ENCODE measurements at places on chromosomes 6 and 20. TPM values are rescaled to one million over a fixed set of nuclear protein-coding genes. Genes with fewer than 3 reads are reported as not detected.
A peak's percentile ranks its signal among the peaks of the same experiment; 100 is the strongest.

- no peak for DNase-seq
Measured at GRCh38 chr6:73177221-73177944, 47.9 kb downstream of the KHDC1L start.

- peak; percentile 59 for DNase-seq
Measured at GRCh38 chr20:58634521-58635278, 16.4 kb upstream of the STX16 start.

The ZNF831 gene
- 0.59 TPM for total RNA-seq

DNA sequence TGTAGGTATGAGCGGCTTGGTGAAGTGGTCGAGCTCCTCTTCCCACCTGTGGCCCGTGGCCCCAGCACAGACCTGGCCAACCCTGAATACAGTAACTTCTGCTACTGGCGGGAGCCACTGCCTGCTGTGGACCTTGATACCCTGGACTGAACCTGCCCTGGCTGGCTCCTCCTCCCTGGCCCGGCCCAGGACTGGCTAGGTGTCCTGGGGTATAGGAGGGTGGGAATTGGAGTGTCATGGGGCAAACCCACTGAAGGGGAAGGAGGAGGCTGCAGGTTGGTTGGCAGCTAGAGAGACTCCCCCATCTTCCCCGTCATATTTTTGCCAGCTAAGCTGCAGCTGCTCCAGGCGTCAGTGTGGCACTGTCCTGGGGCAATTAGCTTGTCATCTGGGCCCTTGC lies 7.9 kb downstream of the EMILIN3 start:
- DNase-seq, result no peak

- no peak for DNase-seq
Measured at GRCh38 chr6:147384737-147385710, 123.5 kb upstream of the SAMD5 start.

- DNase-seq, result no peak
Measured at GRCh38 chr6:11486486-11486885, 51.1 kb upstream of the TMEM170B start.

- no peak for DNase-seq
Measured at GRCh38 chr20:19895761-19896160, 121.4 kb upstream of the NAA20 start.

DNA sequence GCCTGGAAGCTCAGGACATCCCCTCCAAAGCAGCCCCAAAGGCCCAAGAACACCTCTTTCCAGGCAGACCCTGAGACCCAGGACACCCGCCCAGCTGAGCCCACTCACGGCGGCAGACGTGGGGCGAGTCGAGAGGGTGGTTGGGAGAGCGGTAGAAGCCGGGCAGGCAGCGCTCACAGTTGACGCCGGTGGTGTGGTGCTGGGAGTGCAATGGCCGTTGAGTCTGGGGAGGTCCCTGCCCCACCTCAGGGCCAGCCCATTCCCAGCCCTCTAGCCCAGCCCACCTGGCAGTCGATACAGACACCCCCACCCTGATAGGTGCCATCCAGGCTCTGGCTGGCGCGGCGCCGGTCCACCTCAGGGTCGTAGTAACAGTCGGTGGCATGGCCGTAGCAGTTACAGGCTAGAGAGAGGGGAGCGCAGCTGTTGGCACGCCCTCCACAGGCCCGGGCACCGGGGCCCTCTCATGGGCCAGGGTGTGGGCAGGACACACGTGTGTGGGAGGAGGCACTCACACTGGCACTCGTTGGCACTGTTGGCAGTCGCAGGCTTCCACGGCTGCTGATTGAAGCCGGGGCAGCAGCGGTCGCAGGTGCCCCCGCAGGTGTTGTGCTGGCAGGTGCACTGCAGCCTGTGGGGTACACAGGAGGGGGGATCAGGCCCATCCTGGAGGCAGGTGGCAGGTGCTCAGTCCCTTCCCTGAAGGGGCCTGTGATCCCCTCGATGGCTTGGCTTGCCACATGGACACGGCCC lies 20.5 kb downstream of the LAMA5 start:
- no peak for DNase-seq

- DNase-seq, result no peak
Measured at GRCh38 chr20:58580474-58580835, 65.3 kb upstream of the APCDD1L start.

DNA sequence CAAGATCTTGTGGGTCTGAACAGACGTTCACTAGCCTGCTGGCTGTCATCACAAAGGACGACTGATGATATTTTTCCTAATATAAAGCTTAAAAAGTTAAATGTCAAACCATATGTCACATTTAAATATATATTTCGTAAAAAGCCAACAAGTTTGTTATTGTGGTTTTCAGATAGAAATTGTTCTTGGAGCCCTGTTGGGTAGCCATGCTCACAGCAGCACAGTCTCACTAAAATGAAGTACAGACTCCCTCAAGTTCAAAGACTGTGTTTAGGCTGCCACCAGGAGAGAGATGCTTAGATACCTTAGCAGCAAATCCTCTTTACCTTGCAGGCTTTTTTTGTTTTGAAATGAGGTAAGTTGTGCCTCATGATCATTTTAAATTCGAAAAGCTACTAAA lies 17.8 kb downstream of the EEF1E1 start:
- no peak for DNase-seq

DNA sequence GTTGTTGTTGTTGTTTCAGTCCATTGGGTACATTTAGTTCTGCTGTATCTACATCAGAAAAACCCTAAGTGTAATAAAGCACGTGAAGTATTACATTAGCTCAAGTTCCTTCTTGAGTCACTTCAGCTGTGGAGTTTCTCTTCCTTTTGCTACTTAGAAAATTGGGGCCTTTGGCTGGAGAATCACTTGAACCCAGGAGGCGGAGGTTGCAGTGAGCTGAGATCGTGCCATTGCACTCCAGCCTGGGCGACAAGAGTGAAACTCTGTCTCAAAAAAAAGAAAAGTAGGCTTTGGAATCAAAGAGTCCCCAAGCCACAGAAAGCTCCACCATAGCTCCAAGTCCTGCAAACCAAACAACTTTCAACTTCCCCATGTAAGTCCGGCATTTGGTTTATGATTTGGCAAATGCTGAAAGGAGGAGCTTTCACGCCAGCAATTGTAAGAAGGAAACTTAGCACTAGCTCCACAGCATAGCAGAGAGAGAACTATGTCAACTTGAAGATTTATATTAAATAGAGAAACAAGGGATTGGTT lies 56.5 kb upstream of the RNF144B start:
- DNase-seq, result no peak

- DNase-seq, result no peak
Measured at GRCh38 chr20:62248890-62249560, 10.7 kb downstream of the OSBPL2 start.

- no peak for DNase-seq
Measured at GRCh38 chr6:123769431-123769830, 34.2 kb upstream of the NKAIN2 start.

The LY6G6C gene
- not detected for total RNA-seq

The RBPJL gene
- not detected for total RNA-seq

DNA sequence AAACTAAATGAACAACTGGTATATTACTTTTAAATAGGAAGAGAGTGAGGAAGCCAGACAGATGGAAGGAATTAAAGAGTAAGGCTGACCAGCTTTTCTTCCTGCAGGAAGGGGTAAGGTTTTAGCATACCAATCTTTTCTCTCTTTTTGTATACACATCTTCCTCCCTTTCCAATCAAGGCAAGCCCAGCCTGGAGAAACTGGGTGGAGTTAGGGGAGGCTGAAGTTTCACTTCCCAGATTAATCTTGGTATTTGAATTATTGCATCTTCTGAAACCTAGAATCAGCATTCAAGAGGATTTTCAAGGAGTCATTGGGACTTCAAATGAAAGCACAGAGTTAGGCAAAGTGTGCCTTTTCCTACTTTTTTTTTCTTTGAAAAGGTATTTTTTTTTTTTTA lies 33.1 kb downstream of the TMEM14A start:
- no peak for DNase-seq

The TCF15 gene
- total RNA-seq, result 0.51 TPM

- no peak for DNase-seq
Measured at GRCh38 chr6:628766-629165, 28.1 kb downstream of the HUS1B start.

The OTOR gene
- total RNA-seq, result not detected

The BPI gene
- total RNA-seq, result 3.5 TPM

GRCh38 chr6:124958759-124959354 lies 3.4 kb upstream of the RNF217 start:
- DNase-seq, result no peak

DNA sequence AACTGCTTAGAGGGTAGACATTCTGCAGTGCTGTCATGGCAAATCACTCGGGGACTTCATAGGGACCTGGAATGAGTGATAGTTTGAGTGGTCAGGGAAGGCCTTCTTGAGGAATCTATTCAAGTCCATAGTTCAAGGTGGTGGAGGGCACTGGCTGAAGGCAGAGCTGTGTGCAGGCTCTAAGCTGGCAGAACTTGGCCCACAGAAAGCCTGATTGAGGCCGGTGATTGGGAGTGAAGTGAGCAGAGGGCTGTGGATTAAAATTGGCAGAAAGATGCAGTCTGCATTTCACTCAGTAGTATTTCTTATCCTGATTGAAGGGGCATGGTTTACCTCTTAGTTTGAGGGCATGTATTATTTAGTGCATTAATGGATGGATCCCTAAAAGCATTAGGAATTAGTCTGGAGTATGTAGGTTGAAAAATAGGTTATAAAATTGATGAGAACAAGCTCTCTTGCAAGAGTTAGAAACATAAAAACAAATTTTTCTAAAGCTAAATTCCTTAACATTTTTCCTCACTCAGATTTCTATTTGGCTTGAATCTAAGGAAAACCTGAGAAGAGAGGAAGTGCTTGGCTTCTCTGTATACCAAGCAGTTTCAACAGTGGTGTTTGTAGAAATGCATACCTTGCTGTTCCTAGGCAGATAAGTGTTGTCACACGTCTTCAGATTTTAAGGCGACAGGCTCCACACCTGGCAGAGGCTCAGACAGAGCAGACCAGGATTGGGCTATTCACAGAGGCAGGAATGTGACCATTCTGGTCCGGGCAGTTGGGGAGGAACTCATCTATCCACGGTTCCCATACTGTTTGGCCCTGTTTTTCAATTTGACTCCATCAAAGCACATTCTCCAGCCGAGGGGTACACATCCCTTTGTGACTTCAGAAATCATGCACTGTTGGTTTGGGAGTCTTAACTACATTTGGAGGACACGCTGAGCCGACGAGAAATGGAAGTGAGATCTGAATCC lies 45.2 kb downstream of the UTRN start:
- no peak for DNase-seq

The HLA-DPA1 gene
- 179 TPM for total RNA-seq

DNA sequence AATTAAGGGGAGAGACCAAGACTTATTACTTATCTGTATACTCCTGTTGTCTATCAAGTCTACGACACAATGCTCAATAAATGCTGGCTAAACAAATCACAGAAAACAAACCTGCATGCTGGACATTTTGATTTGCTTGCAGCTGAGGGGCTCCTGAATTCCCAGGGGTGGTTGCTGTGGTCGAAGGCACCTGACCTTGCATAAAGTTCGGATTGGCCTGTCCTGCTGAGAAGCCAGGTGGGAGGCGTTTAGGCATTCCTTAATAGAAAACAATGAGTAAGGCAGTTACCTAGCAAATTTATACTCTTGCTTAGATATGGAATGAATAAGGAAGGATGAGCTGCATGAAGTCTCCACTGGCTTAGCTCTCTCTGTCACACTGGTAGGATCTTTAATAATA lies 50.5 kb downstream of the TP53INP2 start:
- DNase-seq, result no peak

The BNIP5 gene
- total RNA-seq, result not detected

GRCh38 chr20:37773291-37773826 lies 79.5 kb downstream of the CTNNBL1 start:
- no peak for DNase-seq

- DNase-seq, result no peak
Measured at GRCh38 chr6:52498538-52499017, 78.3 kb downstream of the TRAM2 start.

DNA sequence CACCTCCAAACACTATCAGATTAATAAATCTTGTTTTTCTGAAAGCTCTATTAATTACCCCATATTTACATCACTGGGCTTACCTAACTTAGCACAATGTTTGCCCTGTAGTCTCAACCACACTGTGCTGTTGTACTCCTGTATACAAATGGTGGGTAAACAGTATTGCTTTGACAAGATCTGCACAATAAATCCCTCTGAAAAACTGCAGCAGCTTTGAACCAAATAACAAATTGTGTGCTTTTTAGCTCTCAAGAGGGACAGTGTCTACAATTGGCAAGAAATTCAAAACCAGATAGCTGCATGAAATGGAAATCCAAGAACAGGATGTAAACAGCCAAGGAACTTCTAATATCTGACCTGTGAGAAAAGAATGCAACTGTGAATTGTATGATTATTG lies 10.4 kb downstream of the KIF6 start:
- no peak for DNase-seq

The DZANK1 gene
- total RNA-seq, result 3.7 TPM

GRCh38 chr20:21075471-21075870 lies 30.7 kb downstream of the LINC00237 start:
- DNase-seq, result no peak

DNA sequence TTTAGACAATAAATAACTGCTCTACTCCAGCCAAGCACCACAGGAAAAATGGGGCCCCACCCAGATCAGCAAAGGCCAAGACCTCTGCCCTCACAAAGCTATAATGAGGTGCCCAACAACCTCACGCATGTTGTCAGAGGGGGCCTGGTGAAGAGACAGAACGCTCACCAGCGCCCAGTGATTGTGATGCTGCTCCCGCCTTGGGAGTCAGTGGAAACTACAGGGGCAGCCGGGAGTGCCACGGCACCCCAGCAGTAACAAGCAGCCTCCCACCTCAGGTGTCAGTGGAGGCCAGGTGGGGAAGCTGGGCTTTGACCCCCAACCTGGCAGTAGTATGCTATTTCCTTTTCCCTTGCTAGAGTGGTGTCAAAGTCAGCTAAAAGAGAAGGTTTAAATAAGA lies 47.4 kb downstream of the TCP11 start:
- DNase-seq, result no peak

DNA sequence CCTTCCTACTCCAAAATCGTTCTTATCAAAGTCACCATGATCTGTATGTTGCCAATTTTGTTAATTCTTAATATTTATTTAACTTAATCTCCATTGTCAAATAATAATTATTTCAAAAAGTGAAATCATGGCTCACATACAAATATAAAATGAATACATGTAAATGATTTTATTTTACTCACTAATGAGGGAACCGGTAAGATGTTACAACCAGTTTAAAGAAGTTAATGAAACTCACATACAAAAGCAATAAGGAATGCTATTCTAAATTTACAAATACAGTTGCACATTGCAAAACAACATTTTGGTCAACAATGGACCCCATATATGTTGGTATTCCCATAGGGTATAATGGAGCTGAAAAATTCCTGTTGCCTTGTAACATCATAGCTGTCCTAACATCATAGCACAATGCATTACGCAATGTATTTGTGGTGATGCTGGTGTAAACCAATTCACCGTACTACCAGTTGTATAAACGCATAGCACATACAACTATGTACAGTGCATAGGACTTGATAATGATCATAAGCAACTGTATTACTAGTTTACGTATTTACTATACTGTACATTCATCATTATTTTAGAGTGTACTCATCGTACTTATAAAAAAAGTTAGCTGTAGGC lies 6.5 kb upstream of the SLC22A16 start:
- DNase-seq, result no peak

GRCh38 chr6:162344646-162345010 lies 382.9 kb downstream of the PRKN start:
- no peak for DNase-seq
